Thyroid gland (tissue), 4 donors: ENCODE measurements at places on chromosomes 13 and 19. TPM values are rescaled to one million over a fixed set of nuclear protein-coding genes. Genes with fewer than 3 reads are reported as not detected.

The HOMER3 gene
- 169 TPM for total RNA-seq

The IGFL2 gene
- total RNA-seq: not detected

The ZFP30 gene
- 26.1 TPM for total RNA-seq

DNA sequence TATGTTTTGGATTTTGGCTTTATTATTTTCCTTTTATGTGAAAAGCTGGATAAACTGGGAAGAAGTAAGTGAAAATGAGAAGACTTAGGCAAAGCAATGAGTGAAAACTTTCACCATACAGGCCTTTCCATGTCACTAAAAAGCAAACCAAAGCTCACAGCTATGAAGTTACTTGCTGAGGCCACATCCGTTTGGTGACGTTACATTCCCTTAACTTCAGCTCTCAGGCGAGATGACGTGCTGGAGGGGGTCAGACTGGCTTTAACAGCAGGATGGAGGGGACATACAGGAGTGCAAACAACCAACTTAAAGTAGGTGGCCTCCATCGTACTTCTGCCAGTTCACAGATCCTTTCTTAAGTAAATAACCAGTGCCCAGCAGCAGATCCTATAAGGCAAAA lies 522.3 kb downstream of the MYO16 start:
- no peak for DNase-seq

- no peak for DNase-seq
Observed at GRCh38 chr13:22220151-22221135, 549.6 kb downstream of the FGF9 start.

DNA sequence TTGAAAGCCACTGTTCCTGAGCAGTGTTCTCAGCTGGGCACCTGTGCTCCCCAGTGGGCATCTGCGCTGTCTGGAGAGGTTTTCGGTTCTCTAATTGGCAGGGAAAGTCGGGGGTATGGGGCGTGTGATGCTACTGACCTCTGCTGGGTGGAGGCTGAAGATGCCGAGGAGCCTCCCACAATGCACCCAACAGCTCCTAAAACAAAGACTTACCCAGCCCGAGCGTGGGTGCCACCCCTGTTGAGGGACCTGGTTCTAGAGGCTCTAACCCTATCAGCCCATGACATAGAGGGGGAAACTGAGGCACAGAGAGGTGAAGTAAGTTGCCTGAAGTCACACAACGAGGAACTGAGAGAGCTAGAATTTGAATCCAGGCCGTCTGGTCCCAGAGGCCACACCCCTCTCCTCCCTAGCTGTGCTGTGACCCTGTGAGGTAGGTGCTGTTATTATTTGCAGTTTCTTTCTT lies 2.3 kb downstream of the SPACA4 start:
- DNase-seq: no peak

DNA sequence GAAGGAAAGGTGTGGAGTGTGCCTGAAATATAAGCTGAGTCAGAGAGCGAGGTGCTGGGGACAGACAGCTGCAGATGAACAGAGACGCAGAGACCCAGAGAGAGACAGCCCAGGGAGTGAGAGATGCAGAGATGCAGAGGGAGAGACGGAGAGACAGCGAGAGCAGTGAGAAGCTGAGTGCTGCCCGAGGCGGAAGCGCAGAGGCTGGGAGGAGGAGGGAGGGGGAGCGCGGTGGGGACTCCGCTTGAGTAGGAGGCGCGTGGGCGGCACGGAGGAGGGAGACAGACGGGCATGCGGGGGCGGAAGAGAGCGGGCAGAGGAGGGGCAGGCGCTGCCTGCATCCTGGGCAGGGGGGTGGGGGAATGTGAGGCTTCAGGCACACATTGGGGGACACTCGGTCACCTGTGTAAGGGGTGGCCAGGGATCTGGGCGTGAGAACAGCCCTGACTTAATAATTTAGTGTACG lies 25.7 kb downstream of the SLC8A2 start:
- peak; percentile 55 for DNase-seq

GRCh38 chr19:49301165-49301865 lies 23.7 kb downstream of the SLC6A16 start:
- peak; percentile 65 for DNase-seq

DNA sequence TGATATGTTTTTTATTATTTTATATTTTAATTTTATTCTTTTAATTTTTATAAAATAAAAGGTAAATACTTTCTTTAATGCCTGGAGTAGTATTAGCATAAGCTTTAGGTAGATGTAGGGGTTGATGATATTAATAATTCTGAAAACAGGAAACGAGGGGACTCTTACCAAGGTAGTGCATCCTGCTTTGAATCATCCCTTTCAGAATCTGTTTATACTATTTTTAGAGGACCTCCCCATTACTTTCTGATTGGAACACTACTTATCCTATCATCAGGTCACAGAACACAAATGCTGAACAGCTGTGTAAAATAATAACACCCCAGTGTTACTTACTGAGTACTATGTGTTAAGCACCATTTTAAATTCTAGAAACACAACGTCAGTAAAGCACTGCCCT lies 27.3 kb downstream of the COG6 start:
- no peak for DNase-seq

- no peak for DNase-seq
Observed at GRCh38 chr19:7104747-7105447, 35.4 kb downstream of the ZNF557 start.

- DNase-seq: no peak
Observed at GRCh38 chr19:5136073-5136855, 167.4 kb downstream of the KDM4B start.

GRCh38 chr13:36531746-36532486 lies 99.6 kb downstream of the CCNA1 start:
- DNase-seq: peak; percentile 28

GRCh38 chr13:103812558-103812957 lies 746.3 kb upstream of the SLC10A2 start:
- DNase-seq: no peak

GRCh38 chr19:41951686-41952172 lies 7.4 kb downstream of the RABAC1 start:
- peak; percentile 72 for DNase-seq
